ENCODE measurements at places on chromosomes 5 and 9.
A peak's percentile ranks its signal among the peaks of the same experiment; 100 is the strongest.

DNA sequence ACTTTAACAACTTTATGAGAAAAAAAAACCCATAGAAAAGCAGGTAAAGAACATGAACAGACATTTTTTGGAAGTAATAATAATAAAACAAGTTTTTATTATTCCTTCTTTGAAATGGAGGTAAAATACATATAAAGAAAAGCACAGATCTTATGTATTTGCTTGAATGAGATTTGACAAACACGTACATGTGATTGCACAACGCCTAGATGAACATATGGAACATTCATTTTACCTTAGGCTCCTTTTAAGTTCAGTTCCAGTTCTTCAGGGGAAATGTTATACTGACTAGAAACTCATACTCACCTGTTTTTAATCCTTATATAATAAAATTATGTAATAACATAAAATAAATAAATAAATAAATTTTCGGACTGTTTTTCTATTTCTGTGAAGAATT lies 61.8 kb downstream of the GGTA1 start:
- no peak for DNase-seq

GRCh38 chr9:5608298-5609225 lies 20.3 kb upstream of the RIC1 start:
- DNase-seq: no peak

DNA sequence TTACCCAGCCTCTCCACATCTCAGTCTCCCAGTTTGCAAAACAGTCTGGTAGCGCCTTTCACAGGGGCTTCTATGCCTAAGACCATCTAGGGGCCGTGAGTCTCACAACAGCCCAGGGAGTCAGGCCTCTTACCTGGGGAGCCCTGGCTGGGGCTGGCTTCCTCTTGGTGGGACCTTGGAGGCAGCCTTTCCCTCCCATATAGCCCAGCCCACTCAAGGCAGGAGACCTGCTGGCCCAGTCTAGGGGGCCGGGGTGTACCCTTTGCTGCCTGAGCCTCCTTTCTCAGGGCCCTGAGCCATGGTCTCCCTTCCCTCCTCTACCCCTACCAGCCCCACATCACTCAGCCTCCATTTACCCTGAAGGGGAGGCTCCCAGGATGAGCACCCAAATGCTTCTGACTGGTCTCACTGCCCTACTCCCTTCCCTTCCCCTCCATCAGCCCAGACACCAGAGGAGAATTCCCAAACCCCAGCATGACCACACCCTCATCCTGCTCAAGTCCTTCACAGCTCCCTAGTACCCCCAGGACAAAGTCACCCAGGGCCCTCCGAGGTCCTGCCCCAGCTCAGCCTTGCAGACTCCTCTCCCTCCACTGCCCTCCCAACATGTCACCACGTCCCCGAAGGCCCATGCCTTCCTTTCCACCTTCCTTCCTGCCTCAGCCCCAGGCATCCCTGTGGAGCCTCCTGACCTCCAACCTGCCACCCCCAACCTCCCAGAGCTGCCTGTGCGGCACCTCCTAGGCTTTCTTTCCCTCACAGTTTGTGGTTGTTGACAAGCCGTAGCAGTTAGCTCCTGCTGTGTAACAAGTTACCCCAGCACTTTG lies 55.3 kb downstream of the BARX1 start:
- no peak for DNase-seq

GRCh38 chr9:72305102-72305546 lies 59.9 kb downstream of the ZFAND5 start:
- peak; percentile 19 for DNase-seq

DNA sequence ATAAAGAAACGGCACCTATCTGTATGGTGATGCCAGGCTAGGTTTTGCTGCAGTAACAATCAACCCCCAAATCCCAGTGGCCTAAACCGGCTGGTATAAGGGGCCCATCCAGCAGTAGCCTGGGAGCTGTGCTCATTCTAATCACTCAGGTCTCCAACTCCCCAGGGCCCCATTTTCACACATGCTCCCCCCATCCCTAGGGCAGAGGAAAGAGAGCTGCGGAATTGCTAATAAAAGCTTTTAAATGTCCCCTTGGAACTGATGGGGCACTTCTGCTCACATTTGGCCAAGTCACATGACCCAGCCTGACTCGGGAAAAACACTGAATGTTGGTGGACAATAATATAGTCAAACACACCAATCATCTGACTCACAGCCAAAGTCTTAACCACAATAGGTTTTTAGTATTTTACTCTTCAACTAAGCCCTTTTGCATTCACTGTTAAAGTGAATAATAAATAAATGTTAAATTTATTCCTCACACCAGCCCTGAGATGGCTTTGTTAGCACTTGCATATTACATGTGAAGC lies 1.6 kb downstream of the FBLL1 start:
- no peak for DNase-seq
